ENCODE measurements at places on chromosomes 16 and 17.
A peak's percentile ranks its signal among the peaks of the same experiment; 100 is the strongest.

DNA sequence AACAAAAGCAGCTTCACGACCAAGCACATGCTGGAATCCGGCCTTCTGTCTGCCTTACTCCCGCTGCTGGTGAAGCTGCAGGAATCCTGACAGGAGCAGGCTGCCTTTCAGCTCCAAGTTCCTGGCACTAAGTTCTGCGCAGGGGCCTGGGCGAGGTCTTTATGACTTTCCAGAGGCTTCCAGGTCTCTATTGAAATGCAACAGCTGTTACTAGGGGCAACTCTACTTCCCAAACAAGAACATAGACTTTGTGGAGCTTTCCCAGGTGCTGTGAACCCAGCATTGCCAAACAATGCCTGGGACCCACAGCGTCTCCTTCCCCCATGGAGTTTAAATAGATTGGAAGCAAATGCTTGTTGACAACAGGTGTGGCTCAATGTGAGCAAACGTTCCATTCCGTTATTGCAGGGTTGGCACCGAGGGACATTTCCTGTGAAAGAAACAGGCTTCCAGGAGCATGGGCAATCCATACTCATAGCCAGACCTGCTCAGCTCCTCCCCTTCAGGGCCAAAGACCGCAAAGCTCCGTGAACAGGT lies 156.0 kb downstream of the CDH13 start:
- no peak for DNase-seq

- no peak for DNase-seq
Observed at GRCh38 chr17:35807371-35808144, 1.7 kb upstream of the TAF15 start.

- no peak for DNase-seq
Observed at GRCh38 chr16:56281249-56281805, 90.0 kb downstream of the GNAO1 start.

GRCh38 chr16:72182976-72183375 lies 11.0 kb upstream of the PMFBP1 start:
- DNase-seq = no peak

- DNase-seq = no peak
Observed at GRCh38 chr16:14088155-14088753, 17.1 kb downstream of the MRTFB start.

GRCh38 chr16:70747703-70748631 lies 53.0 kb downstream of the VAC14 start:
- DNase-seq = no peak

DNA sequence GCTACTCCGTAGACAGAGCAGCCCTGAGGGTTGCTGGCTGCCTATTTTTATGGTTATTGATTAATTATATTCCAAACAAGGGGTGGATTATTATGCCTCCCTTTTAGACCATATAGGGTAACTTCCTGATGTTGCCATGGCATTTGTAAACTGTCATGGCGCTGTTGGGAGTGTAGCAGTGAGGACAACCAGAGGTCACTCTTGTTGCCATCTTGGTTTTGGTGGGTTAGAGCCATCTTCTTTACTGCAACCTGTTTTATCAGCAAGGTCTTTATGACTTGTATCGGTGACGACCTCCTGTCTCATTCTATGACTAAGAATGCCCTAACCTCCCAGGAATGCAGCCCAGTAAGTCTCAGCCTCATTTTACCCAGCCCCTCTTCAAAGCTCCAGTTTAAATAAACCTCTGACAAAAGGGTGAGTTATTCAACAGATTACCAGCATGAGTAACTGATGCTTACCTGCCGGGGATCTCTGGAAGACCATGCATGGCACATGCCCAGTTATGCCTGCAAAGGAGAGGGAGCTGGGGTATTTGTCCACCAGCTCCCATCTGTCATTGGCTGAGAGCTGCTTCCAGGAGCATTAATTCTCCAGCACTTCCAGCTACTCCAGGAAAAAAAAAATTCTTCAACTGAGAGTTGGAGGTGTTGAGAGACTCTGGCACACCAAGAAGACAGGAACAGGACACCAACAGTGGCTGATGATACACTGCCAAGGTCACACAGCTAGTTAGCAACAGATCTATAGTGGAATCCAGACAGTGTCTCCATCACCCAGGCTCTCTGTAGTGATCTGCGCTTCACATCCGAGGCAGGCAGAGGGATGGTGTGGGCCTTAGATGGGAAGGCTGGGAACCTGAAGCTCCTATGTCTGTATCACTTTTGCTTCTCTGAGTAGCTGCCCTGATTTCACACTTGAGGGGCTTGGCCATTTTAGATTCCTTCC lies 36.6 kb upstream of the IL21R start:
- DNase-seq = no peak

GRCh38 chr17:63740464-63741142 lies 996 bp downstream of the STRADA start:
- no peak for DNase-seq

DNA sequence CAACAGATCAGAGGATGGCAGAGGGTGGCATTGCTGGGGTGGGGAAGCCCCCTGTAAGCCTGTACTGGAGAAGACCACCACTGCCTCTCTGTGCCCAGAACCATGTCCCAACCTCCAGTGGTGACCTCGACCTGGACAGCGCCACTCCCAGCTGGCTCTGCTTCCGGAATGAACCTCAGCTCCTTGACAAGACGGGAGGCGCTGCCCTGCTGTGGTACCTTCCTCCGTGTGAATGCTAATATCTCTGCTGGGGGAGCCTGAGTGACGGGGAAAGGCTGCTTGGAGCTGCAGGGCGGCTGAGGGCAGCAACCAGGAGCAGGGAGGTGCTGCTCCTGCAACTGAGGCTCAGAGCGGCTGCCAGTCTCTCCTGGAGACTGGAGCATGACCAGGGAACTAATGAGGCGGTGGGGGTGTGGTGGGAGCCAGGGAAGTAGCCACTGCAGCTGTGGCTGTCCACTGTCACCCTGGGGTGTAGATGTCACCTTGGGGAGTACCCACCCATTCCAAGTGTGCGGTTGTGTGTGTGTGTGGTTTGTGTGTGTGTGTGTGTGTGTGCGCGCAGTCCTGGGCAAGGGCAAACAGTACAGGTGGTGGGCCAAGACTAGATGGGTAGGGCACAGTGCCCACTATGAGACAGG lies 6.2 kb downstream of the PRCD start:
- no peak for DNase-seq

GRCh38 chr17:48577330-48577945 lies 712 bp downstream of the HOXB4 start:
- no peak for DNase-seq

DNA sequence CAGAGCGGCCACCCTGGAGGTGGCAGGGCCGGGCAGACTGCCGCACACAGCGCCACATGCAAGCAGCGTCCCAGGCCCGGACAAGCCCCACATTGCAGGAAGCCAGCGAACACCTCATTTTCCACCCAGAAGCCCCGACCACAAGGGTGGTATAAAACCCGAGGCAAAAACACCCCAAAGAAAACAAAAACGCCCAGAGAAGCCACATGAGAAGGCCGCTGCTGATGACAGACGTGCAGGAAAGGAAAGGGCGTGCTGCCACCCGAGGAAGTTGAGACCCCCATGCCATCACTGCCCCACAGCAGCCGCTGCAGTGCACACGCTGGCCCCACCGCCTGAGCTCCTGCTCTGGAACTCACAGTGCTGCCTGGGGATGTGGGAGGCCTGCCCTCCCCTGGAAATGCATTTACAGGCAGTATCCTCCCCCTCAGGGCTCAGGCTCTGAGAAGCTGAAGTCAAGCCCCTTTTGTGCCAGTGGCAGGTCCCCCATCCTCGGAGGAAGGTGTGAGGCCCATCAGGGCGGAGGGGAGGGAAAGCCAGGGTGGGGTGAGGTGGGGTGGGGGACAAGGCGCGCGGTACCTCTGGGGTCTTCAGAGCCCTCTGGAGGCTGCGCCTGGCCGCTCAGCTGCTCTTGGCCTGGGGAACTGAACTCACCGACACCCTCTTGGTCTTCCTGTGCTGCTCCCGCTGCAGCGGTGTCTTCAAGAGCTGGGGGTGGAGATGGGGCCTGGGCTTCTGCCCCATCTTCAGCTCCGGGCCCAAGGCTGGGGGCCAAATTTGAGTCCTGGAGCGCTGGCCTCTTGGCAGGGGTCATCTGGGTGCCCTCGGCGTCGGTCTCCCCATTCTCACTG lies 62.0 kb downstream of the IL21R start:
- peak; percentile 43 for DNase-seq

- DNase-seq = no peak
Observed at GRCh38 chr17:59796785-59797205, 89.3 kb downstream of the VMP1 start.

DNA sequence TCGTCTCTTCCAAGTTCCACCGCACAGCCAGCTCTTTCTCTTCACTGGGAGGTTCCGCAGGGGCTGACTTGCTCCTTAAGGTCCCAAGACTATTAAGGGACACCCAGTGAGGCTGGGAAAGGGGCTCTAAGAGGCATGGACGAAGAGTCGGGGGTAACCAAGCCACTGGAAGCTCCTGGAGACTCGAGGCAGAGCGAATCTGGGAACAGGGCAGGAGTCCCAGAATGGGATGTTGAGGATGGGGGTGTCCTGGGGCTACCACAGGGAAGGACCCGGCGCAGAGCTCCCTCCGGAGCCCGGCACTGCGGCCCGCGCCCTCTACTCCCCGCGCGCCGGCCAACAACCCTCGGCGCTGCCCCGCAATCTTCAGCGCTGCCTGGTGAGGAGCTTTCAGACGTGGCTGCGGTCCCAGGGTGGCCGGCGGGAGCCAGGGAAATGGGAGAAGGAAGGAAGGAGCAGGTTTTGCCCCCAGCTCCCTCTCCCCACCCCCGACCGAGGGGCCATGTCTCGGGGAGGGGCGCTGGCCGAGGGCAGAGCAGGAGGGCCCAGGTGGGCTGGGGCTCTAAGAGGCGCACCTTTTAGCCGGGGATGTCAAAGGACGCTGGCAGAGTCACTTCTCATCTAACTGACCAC lies 581 bp downstream of the CHST5 start:
- no peak for DNase-seq

Measured in stimulated activated CD4-positive, alpha-beta T cell treated with anti-CD3 and anti-CD28 coated beads, Interleukin-15, amount 100 ng/mL, for 24 hours (primary cell).